BJ (cell line): ENCODE measurements at places on chromosomes 6 and 20. TPM values are rescaled to one million over a fixed set of nuclear protein-coding genes. Genes with fewer than 3 reads are reported as not detected.

The RIPPLY2 gene
- not detected in 2 replicates for polyA plus RNA-seq

DNA sequence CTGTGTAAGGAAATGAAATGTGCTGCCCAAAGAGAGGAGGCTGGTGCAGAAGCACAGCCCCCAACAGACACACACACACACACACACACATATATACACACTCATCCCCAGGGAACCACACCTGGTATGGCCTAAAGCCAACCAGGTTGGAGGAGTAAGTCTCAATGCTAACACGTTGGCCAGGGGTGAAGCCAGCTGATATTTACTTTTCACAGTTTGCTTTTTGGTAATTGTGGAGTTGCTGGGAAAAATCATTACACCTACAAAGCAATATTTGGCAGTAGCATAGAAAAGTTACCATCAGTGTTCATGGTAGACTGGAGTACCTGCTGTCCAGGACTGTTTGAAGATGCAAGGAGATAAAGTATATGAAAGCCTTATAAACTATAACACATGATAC lies 50.3 kb upstream of the NAA20 start:
- DNase-seq: no peak

The CLPSL1 gene
- polyA plus RNA-seq: not detected in 2 replicates

DNA sequence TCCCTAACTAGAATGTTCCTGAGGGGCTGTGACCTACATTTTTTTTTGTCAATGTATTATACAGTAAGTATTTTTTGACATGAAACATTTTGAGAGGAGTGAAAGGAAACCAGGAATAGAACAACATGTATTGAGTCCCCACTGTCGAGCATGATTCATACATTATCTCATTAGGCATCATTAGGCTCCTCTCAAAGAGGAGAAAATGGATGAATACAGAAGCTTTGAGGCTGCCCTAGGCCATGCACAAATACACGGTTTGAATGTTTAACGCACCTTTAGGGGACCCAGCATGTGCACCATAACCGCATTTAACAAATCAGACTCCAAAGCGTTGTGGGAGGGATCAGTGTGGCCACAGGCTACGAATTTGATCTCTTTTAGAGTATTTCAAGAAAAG lies 87.8 kb downstream of the TBXT start:
- no peak for DNase-seq
